ENCODE measurements at places on chromosomes 2 and 18.

- no peak for DNase-seq
Observed at GRCh38 chr2:1147873-1148612, 197.4 kb downstream of the SNTG2 start.

DNA sequence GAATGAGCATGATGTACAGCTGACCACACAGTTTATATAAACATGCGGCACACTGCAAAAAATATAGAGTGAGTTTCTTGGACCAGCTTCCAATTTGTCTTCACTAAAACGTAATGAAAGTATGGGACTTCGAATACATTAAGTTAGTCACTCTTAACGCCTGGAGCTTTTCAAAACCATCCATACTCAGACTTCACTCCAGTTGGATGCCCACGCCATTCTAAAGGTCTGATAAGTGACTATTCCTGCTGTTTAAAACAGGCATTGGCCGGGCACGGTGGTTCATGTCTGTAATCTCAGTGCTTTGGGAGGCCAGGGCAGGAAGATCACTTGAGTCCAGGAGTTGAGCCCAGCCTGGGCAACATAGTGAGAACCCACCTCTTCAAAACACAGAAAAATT lies 84.6 kb downstream of the MYL12B start:
- no peak for DNase-seq

GRCh38 chr2:200968162-200968561 lies 4.7 kb upstream of the ORC2 start:
- no peak for DNase-seq

DNA sequence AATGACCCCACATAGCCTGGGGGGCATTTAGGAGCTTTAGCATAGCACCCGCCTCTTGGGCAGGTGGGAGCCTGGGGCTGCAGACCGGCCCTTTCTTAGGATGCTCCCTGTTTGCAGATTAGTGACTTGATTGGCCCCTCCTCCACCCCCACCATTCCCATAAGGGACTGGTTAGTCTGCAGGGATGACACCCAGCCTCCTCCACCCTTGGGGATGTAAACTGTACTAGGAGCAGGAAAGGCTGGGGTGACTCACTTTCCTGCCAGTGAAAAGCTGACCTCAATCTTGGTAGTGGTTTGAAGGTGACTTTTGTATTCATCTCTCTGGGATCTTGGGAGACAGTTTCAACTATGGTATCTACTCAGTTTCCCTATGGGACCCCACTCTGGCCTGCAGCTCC lies 24.2 kb downstream of the CTIF start:
- DNase-seq: no peak

- DNase-seq: no peak
Observed at GRCh38 chr2:213848631-213849030, 562.2 kb upstream of the VWC2L start.

DNA sequence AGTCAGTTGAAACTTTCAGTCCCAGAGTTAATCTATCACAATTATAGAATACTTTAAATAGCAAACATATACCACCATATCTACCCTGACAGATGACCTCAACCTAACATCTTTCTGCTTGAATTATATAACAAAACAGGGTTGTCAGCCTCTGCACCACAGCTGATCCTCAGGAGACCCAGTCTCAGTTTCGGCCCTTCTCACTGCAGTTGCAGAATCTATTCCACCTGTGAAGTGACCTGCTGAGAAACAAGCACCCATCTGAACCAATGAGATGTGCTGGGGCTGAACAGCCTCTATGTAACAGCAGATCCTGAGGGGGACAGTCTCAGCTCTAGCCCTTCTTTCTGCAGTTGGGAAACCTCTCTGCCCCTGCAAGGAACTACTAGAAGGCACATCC lies 567.6 kb downstream of the KCNJ3 start:
- DNase-seq: no peak

DNA sequence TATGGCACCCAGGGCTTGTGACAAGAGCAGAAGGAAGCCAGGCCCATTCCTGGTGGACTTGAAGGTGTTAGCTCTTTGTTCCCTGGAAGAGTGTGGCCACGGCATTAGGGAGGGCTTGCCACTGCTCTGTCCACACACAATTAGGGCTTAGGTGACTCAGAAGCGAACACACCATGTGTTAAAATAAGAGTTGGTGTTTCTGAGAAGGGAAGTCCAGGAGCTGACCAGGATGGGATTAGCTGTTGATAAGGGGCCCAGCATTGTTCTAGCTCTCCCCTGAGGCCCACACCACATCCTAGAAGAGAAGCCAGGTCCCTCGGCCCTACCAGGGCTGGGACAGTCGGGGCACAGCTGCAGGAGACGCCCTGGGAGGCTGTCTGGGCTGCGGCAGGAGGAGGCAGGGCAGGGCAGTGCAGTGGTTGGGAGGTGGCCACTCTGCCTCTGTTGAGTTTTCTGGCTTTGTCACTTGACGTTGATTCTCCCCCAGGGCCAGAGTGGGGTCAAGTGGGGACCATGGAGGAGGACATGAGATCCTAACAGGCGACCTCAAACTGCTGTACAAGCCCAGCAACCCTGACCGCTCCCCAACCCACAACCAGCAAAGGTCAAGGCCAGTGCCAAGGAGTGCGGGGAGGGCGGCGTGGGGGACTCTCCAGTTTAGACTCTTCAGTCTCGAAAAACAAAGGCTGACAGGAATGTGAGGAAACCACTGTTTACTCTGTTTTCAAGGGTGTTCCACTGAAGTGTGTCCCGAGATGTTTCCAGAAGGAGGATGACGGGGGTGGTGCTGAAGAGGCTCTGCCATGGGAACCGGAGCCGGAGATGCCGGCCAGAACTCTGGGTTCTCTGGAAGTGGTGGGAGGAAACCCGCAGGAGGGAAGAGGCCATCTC lies 16.8 kb downstream of the GNLY start:
- no peak for DNase-seq

GRCh38 chr2:24872344-24873115 lies 47.5 kb downstream of the ADCY3 start:
- no peak for DNase-seq

DNA sequence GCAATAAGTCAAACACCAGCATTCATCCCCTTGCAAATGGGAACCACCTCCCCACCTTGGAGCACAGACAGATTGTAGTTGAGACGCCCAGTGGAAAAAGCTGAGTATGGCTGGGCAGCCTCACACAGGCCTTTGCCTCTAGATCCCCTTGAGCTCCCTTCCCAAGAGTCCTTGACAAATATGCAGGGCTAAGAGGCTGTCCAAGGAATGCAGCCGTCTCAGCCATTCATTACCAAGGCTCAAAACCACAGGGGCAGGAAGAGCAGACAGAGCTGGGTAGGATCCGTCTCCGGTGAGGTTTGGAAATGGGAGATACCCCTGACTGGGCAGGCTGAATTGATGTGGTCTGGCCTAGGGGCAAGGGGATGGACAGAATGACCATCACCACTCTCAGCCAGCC lies 557.1 kb downstream of the TNS1 start:
- DNase-seq: no peak

DNA sequence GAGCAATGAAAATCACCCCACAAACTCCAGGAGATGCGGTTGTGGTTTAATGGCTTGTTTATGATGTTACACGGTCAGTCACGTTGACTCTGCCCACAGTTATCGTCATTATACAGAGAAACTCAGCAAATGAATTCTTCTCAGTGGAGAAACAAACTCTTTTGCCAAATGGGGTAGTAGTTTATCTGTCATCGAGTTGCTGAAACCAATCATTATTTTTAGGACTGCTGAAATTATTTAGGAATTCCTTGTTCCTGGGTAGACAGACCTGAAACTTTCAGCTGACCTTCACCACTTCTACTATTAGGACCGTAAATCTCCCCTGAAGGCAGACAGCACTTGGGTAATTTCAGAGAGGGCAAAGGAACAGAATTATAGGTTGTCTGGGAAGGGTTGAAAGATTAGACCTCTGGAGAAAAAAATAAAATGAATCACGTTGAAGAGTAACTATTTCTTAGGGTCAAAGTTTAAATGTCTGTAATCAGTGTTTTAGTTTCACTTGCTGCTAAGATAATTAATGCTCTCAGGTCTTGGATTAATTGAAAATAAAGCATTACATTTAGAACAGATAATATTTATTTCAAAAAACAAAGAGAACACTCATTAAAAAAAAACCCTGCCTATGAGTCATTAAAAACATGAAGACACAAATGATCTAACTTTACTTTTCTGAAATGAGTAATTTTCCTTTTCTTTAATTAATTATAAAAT lies 52.1 kb upstream of the LYPD6 start:
- no peak for DNase-seq

GRCh38 chr2:168782271-168782670 lies 20.2 kb upstream of the NOSTRIN start:
- DNase-seq: no peak

GRCh38 chr2:20553580-20553979 lies 97.3 kb downstream of the HS1BP3 start:
- DNase-seq: no peak

All from cortex of kidney (tissue), 1 donor.